ENCODE measurements at places on chromosomes 5 and 9.
A peak's percentile ranks its signal among the peaks of the same experiment; 100 is the strongest.

- no peak for DNase-seq
Observed at GRCh38 chr5:165201771-165202518, 1696.5 kb downstream of the MAT2B start.

GRCh38 chr5:54785729-54786591, 199.4 kb downstream of the ESM1 start:
- DNase-seq, result no peak

GRCh38 chr9:95370064-95370463, 52.6 kb upstream of the FANCC start:
- no peak for DNase-seq

GRCh38 chr9:70013598-70014196, 30.0 kb upstream of the MAMDC2 start:
- no peak for DNase-seq

GRCh38 chr5:131221888-131222287, 42.0 kb upstream of the CDC42SE2 start:
- DNase-seq, result no peak

GRCh38 chr5:120813551-120813950, 349.5 kb downstream of the PRR16 start:
- no peak for DNase-seq

DNA sequence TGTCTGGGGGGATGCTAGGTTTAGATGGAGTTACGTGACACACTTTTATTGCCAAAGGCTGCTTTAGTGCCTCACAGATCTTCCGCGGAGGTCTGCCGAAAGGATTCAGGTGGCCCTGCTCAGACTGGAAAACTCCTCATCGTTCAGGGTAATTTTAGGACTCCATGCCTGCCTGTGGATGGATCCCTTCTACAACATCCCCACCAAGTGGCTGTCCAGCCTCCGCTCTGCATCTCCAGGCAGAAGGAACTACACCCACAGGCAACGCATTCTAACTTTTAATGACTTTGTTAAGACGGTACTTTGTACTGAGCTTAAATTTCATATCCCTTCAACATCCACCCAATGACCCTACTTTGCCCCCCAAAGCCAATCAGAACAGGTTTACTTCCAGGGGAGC, 29.4 kb downstream of the ATPSCKMT start:
- DNase-seq, result no peak

DNA sequence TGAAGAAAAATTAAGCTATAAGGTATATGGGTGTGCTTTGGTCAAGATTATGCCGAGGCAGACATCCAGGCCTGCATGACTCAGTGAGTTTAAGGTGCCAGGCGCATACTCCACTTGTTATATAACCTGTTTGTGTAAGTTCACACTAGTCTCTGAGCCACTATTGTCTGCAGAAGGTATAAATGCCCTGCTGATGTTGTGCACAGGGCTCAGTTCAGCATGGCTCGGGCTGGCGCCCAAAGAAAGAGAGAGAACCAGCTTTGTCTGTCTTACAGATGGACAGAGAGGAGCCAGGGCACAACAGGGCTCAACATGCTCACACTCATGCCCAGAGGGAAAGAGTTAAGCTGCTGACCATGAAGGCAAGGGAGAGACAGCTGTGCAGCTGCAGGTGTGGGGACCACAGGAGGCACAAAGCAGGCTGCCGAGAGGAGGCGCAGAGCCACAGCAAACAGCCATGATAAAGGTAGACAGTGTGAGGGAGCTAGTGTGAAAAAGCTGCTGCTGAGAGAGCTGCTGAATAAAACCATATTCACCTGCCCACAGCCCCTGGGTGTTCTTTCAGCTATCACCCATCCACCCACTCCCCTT, 1587.6 kb upstream of the C9orf72 start:
- no peak for DNase-seq

GRCh38 chr5:141992349-141992963, 20.4 kb downstream of the GNPDA1 start:
- peak; percentile 73 for DNase-seq

GRCh38 chr5:31844622-31845345, 205.9 kb downstream of the PDZD2 start:
- DNase-seq, result no peak

DNA sequence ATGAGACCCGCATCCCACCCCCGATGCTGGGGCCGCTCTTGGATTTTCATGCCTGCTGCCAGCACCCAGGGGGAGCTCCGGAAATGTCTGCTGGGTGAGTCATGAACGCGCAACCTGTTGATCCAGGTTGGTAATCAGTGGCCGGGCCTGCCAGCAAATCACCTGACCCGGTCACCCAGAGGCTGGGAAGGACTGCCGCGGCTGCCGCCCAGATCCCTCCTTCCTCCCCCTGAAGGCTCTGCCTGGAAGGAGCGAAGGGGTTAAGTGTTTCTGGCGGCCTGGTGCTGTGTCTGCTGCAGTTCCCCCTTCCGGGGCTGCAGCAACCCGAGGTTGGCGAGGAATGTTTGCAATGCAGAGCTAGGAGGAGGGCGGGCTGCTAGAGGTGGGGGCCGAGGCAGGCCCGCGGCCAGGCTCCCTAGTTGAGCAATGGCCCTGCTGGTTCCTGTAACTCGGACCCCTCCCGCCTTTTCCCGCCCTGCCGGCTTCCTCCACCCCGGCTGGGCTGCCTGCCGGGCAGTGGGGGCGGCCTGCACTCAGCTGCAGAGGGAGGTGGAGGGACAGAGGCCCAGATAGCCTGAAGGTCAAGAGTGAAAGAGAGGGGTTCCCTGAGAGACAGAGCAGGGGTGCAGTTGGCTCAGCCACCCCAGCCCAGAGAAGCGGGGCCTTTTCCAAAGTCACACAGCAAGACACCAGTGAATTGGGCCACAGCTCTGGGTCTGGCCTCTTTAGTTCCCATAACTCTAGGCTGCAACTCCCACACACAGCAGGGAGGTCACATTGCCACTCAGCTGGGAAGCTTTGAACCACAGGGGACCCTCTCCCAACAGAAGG, 156.3 kb upstream of the IER5L start:
- DNase-seq, result no peak

DNA sequence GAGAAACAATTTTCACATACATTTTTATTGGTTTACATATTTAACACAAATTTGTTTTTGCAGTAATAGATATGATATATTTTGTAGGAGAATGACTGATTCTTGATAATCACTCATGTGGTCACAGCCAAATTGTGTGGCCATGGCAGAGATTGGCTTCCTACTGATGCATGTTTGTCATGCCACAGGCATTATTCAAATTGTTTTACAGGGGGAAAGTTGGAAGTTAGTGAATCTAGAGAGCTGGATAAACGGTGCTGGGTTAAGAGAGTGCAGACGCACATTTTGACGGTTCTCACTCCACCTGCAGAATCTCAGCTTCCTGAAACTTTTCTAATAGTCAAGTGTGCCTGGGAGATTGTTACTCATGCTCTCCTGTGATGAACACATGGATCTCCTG, 91.1 kb upstream of the FBN2 start:
- no peak for DNase-seq

GRCh38 chr9:75451505-75451904, 363.2 kb downstream of the OSTF1 start:
- DNase-seq, result no peak

DNA sequence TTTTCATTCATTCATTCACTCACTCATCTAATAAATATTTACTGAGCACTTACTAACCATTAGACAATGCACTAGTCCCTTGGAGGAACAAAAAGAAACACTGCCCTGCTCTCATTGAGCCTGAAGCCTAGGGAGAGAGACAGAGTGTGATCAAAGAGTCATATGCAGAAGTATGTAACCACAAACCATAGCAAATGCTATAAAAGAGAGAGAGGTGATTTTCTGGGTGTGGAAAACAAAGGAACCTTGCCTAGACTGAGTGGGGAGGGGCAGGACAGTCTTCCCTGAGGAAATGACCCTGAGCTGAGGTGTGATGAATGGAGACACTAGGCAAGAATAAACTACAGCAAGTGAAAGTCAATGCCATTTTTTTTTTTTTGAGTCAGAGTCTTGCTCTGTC, 10.8 kb upstream of the ADRA1B start:
- no peak for DNase-seq

DNA sequence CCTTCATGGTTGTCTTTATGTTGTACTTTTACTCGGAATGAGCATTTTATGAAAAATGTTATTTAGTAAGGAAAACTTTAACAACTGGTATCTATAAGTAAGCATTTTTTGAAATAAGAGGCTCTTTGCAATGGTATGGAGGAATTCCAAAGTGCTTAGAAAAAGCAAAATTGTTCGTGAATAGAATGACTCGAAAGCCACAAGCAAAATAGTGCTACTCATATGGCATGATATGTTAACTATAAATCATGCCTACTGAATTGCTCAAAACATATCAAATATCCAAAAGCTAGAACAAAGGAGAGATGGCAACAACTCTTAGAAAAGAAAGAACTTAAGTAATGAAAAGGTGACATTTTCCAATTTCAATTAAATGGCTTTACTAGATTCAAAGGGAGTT, 216.3 kb downstream of the KIAA0825 start:
- no peak for DNase-seq

- no peak for DNase-seq
Observed at GRCh38 chr5:168329302-168329701, 37.9 kb downstream of the WWC1 start.

DNA sequence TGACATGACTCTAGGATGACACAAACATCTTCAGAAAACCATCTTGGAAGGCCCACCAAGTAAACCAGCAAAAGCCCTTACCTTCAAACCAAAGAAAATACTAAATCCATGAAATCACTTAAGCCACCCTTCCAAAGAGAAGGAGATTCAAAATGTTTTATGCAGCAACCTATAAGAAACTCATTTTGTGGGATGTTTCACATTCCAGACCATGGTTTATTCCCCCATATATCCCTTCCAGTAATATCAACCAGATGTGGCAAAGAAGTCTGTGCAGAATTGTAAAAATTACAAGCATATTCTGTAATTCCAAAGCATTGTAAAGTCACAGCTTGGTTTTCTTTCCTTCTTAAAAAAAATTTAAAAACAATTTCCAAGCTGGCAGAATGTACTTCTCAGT, 117.4 kb downstream of the SLIT3 start:
- DNase-seq, result no peak

DNA sequence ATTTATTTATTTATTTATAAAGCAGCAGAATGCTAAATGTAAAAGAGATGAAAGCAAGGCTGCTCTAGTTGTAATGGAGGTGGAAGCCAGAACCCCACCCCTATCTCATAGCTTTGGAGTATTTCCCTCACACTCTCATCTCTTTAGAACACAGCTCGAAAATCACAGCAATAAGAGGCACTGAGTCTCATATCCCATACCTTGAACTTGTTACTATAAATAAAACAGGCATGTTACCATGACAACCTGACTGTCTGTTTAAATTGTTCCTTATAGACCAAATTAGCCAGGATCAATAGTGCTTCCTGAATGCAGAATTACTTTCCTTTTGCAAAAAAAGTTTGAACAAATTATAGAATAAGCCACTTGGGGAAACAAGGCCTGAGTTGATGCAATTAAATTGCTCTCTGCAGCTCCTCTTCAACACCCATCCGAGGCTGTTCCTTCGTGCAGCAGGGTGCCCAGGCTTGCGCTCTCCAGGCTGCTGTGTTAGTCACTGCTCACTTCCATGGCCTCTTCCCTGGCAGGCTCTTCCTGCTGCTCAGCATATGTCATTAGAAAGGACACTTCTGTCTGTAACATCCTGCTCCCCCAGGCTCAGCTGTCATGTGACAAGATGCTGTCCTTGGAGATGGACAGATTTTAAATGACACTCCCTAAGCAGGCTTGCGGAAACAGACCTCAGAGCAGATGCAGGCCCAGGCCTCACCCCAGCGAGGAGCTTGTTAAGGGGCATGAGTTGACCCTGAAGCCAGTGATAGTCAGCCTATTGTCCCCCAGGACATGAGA, 120.2 kb downstream of the CARTPT start:
- DNase-seq, result no peak

DNA sequence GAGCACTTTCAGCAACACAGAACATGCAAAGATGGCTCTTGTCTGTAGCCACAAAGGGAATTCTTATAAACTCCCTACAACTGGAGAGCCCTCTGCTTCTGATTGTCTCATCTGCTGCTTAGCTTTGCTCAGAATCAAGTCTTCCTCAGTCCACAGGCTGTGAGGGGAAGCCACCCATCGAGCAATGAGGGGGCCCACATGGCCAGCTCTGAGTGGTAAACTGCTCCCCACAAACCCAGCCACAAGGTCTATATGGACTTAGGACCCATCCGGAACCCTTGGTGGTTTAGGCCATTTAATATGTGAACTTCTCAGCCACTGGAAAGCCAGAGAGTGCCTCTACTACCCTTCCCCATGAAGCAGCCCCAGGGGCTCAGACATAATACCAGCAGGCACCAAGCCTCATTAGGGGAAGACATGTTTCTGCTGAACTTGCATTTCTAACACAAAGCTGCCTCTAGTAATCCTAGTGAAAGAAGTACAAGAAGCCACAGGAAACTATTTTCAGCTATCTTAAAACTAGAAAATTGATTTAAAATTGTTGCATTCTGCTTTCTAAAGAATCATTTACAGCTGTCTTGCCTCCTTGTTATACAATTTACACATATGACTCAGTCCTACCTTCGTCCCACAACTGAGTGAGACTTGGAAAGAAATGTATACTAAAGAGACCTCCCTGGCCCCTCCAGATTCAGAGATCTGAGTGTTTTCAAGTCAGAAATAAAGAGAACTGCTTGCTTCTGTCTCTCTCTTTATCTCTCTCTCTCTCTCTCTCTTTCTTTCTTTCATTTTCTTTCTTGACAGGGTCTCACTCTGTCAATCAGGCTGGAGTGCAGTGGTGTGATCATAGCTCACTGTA, 90.2 kb downstream of the ESM1 start:
- no peak for DNase-seq

DNA sequence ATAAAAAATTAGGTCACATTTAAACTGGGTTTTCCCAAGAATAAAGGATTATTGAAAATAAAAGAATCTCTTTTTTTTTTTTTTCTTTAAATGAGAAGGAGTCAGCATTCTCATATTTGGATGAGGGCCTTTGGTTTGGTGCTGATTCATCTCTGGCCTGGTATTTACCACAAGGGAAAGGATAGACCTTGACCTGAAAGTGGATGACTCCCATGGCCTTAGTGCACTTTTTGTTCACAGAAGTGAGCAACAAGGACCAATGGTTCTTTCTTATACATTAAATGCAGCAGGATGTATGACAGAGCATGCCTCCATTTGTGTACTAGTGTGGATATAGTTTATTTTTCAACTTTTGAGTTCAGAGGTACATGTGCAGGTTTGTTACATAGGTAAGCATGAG, 6.9 kb downstream of the YTHDC2 start:
- DNase-seq, result no peak

- no peak for DNase-seq
Observed at GRCh38 chr5:81554647-81555046, 160.7 kb upstream of the ACOT12 start.

GRCh38 chr5:170338291-170338690, 40.7 kb upstream of the LCP2 start:
- no peak for DNase-seq

GRCh38 chr9:135887585-135888050, 19.7 kb downstream of the CAMSAP1 start:
- peak; percentile 23 for DNase-seq

GRCh38 chr9:131620764-131621520, 75.6 kb downstream of the PRRT1B start:
- no peak for DNase-seq

GRCh38 chr9:93181672-93182435, 2.1 kb upstream of the WNK2 start:
- DNase-seq, result no peak

Measured in stimulated activated CD4-positive, alpha-beta T cell treated with anti-CD3 and anti-CD28 coated beads, Interleukin-1b, Interleukin-23, amount 100 ng/mL, for 4 hours (primary cell).